ENCODE measurements at places on chromosomes 12 and 14.

GRCh38 chr14:50768680-50769079, 62.3 kb downstream of the NIN start:
- DNase-seq = no peak

- DNase-seq = no peak
These were observed 12.4 kb downstream of the ANKRD9 start for GRCh38 chr14:102496958-102497744.

DNA sequence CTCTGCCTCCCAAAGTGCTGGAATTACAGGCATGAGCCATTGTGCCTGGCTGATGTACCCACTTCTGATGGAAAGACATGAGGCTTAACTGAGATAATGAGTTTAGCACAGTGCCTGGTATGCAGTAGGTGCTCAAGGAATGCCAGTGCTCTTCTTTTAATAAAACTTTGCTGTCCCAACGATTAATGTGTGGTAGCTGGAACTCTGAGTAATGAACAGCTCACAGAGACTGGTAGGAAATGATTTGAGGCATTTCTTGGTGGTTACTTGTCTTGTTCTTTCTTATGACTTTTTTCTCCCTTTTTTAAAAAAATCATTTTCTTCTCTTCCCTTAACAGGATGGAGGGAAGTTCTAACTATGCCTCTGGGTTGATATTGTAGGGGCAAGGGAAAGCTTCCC, 235.7 kb upstream of the PWP1 start:
- no peak for DNase-seq

- no peak for DNase-seq
These were observed 133.1 kb downstream of the CACNA1C start for GRCh38 chr12:2185751-2186341.

DNA sequence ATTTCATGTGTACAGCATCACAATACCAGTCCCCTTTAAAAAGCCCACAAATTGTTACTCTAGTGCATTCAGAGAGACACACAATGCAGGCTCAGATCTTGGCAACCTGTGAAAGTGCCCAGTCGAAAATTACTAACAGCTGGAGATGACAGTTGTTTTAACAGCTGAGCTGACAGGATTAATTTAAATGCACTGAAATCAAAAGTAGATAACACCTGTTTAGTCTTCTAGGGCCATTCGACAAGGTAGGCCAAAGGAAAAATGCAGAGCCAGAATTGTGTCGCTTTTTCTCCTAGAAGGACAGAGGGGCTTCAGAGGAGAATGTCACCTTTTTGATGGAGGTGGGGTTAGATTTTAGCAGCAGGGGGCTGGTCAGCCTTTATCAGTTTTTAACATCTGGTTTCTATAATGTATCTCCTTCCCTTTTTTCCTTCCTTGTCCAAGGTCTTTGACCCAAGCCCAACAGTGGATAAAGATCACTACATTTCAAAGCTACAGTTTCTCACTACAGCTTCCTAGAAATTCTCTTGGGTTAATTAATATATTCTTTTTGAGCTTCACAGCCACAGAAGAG, 139.1 kb downstream of the SOX5 start:
- no peak for DNase-seq

- DNase-seq = no peak
These were observed 83.8 kb upstream of the CLEC14A start for GRCh38 chr14:38339696-38340095.
